ENCODE measurements at places on chromosomes 5 and 9.

DNA sequence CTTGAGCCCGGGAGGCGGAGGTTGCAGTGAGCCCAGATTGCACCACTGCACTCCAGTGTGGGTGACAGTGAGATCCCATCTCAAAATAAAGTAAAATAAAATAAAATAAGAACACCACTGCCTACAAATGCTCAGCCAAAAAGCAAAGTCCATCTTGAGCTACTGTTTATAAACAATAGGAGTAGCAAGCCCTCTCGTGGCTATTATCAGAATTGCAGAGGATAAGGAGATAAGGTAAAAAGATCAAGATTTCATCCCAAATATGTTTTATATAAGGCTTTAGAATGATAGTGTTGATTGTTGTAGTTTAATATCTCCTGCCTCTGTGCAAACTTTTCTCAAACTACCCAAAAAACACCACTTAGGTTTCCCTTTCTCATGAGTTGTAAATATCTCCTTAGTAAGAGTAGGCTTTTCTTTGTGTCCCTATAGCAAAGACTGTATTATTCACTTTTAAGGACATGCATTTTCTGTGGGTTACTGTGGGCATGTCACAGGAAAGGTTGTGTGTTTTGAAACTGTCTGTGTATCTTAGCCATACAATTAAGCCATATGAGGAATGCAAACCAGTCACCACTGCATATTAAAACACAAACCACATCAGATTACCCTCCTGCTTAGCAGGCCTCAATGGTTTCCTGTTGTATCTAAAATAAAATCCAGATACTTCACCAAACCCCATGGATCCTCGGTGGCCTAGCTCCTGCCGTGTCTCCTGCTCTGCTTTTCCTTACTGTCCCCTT lies 31.8 kb upstream of the CKS2 start:
- peak; percentile 57 for DNase-seq

- no peak for DNase-seq
These were observed 145.8 kb downstream of the AOPEP start for GRCh38 chr9:94872083-94872833.

- peak; percentile 58 for DNase-seq
These were observed 114.5 kb downstream of the PALM2AKAP2 start for GRCh38 chr9:109894473-109894872.

DNA sequence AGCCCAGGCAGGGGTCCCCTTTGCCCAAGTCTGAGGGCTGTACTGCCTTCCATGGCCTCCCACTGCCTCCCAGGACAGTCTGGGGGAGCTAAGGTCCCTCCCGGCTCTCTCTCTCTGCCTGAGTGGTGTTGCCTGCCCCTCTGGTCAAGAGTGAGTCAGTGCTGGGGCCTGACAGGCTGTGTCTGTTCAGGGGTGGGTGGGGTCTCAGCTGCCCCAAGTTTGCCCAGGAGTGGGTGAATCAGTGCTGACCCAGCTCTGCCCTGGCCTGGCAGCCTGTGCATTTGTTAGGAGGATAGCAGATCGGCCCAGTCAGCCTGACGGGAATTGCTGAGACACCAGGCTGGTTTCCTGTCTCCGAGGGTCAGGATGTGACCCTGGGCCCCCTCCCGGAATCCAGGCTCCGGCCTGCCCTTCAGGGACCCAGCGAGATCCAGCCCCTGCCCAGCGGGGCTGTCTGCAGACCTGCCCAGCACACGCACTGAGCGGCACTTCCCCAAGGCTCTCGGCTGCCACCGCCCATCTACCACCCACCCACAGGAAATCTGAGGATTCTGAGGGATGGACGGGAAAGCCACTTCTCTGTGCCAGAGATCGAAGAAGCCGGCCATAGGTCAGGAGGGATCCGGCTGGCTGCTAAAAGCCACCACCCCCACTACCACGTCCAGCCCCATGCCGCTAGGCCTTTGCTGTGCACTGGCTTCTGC lies 15.9 kb downstream of the ENG start:
- DNase-seq: no peak

- DNase-seq: no peak
These were observed 191.4 kb upstream of the SGCD start for GRCh38 chr5:156135531-156135930.

DNA sequence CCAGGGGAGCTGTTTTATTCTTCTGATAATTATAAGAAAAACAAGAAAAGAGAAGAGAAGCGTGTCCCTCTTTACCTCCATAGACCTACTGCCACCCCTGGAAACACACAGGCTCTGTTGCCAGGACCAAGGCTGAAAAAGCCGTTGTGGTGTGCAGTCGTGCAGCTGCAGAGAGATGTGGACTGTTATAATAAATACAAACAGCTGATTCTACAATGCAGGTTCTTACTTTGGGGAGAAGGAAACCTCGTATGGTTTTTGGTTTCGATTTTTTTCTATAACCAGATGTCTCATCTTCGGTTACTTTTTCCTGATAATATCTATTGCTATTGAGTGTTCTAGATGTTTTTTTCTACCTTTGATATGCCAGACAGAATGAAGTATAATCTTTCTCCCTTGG lies 28.1 kb downstream of the FYB1 start:
- peak; percentile 75 for DNase-seq

GRCh38 chr9:17349831-17350230 lies 215.0 kb downstream of the CNTLN start:
- no peak for DNase-seq

DNA sequence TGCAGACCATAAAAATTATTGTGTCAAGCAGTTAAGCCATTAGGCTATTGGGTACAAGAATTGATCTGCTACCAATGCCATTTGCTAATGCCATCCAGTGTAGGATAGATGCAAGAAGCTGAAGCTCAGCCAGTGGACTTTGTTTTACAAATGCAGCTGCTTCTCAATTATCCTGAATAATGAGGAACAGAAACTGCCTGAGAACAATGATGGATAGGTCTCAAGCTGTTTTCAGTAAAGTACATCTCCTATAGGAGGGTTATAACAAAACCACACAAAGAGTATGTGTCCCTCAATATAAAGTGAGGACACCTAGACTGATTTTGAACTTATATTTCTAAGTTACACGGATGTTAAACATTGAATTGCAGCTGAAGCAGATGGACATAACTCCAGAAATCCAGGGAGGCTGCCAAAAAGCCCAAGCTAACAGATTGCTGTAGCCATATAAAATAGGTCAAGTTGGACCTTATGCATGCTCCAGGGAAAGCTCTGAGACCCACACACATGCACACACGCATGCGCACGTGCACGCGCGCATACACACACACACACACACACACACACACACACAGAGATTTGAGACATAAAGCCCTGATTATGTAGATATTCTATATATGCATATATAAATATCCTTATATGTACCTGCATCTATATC lies 482.7 kb upstream of the CD180 start:
- DNase-seq: no peak

DNA sequence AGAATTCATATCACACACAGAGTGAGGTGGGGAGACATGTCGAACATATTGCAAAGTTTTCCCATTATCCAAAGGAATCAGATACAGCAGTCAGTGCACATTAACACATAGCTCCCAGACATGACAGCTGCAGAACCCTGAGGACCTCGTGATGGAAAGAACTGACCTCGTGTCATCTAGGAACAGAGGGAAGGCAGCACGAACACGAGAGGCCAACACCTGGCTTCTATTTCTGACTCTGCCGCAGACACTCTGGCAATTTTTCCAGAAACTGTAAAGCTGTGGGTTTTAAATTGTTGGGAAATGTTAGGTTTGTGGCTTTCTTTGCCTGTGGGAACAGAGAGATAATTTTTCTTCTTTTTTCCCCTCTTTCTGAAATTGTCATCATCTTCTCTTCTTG lies 315.0 kb upstream of the PIK3R1 start:
- no peak for DNase-seq

GRCh38 chr5:61519728-61520277 lies 187.7 kb downstream of the ZSWIM6 start:
- DNase-seq: no peak

DNA sequence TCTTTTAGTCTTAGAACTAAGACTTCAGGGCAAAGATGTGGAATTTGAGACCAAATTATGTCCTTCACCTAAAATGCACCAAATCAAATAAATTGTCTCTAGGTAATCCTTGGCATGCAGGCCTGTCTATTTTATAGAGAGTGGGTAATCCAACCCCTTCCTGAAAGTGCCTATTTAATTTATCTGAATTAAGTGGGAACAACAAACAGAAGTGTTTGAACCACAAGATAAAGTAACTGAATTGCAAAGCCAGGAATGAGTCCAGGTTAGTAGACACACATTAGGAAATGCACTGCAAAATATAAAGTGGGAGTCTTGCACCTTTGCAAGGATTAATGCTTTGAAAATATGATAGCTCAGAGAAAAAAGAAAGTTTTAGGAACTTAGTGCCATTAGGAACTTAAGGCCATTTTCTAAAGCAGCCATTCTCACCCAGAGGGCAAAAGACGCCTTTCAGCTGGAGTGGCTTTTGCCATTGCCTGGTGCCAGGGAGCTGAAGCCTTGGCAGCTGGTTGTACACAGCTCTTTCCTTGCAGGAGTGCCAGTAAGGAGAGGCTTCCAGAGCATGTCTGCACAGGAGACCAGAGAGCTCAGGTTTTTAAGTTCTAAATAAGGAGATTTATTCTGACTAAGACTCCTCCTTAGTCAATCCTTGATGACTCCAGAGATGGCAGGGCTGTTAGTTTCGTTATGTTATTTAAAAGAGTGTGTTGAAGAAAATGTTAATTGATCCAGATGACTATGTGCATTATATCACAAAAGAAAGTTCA lies 151.7 kb upstream of the ELL2 start:
- peak; percentile 74 for DNase-seq

DNA sequence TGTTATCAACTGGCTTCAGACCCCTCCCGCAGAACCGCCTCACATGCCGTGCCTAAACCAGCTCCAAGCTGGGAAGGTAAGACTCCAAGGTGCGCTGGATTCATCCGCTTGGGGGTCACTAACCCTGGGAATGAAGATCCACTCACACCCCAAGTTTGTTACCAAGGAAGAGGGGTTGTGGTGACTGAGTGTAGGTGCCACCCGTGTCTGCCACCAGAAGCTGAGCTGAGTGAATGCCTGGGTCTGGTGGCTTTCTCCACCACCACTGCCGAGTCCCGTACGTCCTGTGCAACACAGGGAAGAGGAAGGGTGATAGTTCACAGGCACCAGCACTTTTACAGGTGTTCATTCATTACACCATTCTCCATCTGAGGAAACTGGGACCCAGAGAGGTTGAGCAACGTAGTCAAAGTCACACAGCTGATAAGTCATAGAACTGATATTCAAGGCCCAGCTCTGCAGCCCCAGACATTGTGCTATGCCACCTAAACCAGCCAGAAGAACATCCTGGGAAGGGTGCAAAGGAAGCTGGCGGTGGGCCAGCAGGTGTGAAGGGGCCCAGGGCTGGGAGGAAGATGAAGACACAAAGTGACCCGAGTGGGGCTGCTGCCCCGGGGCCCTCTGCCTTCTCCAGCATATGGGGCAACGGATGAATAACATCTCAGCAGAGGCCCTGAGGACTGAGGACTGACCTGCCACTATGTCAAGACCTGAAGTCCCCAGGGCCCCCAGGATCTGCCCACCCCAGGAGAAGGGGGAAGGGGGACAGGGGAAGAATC lies 70.9 kb upstream of the PPP1R26 start:
- DNase-seq: no peak

DNA sequence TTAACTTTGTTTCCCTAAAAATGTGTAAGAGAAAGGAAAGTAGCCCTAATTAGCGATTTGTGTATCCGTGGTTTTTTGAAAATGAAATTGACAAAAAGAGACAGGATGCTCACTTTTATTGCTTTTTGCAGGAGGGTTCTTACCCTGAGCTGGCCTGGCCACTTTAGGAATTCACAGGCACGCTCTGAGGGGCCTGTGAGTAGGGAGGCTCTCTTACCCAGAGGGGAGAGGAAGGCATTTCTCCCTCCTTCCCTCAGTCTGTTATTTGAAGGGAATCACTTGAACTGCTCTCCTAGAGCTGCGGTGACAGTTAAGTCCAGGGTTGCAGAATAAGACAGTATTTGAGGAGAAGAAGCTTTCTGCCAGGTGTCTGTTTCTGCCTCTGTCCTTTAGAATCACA lies 16.7 kb downstream of the PIK3R1 start:
- no peak for DNase-seq

DNA sequence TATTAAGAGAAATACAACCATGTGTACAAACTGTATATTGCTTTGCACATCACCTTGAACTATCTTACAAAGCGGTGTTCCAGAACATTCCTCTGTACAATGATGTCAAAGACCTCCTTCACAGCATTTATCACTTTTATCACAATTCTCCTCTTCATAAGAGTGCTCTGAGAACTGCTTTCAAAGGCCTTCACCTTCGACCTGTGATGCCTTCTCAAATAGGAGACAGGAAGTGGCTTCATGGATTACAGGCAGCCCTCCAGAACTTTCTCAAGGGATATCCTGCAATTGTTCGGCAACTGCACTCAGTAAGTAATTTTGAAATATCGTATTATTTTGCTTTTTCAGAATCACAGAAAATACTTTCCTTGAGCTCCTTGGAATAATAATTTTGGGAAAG lies 68.0 kb upstream of the IL7R start:
- DNase-seq: no peak

DNA sequence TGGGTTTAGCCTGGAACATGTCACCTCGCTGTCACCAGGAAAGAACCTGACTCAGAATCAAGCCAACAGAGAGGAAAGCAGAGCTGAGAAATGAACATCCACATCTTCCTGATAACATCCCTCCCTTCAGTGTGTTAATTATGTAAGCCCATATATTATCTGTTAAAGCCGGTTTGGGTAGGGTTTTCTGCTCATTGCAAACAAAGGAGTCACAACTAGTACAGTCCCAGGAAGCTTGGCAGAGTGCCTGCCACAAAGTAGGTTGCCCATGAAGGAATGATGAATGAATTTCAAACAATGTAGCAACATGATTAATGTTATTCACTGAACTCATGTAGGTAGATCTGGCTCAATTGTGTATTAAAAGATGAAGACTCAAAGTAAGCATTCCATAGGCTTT lies 10.4 kb upstream of the PPARGC1B start:
- DNase-seq: no peak

DNA sequence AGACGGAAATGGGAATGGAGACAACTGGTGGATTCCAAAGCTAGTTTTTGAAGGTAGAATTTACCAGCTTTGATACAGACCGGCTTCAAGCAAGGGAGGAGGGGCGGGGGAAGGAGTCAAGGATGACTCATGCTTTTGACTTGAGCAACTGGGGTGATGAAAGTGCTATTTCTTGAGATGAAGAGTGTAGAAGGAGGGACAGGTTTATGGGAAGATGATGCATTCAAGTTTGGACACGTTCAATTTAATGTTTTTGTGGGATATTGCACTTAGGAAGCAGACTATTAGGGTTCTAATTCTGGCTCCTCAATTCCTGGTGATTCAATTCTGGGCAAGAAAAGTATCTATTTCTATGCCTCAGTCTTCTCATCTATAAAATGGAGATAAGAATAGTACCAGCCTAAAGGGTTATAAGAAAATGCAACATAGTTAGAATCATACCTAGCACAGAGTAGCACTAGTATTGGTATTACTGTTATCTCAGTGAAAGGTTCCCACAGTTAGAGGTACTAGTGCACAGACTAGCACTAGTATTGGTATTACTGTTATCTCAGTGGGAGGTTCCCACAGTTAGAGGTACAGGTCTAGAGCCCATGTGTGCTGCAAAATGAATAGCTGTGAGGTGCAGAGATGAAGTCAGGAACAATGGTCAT lies 4.6 kb downstream of the NIPAL4 start:
- peak; percentile 87 for DNase-seq

GRCh38 chr9:89608641-89609335 lies 4.0 kb downstream of the GADD45G start:
- no peak for DNase-seq
